ENCODE measurements at places on chromosomes 12 and 14.

- DNase-seq, result no peak
Observed at GRCh38 chr12:72523754-72524153, 251.6 kb downstream of the TRHDE start.

GRCh38 chr12:130791629-130792028 is 47.4 kb downstream of the STX2 start:
- DNase-seq, result no peak

DNA sequence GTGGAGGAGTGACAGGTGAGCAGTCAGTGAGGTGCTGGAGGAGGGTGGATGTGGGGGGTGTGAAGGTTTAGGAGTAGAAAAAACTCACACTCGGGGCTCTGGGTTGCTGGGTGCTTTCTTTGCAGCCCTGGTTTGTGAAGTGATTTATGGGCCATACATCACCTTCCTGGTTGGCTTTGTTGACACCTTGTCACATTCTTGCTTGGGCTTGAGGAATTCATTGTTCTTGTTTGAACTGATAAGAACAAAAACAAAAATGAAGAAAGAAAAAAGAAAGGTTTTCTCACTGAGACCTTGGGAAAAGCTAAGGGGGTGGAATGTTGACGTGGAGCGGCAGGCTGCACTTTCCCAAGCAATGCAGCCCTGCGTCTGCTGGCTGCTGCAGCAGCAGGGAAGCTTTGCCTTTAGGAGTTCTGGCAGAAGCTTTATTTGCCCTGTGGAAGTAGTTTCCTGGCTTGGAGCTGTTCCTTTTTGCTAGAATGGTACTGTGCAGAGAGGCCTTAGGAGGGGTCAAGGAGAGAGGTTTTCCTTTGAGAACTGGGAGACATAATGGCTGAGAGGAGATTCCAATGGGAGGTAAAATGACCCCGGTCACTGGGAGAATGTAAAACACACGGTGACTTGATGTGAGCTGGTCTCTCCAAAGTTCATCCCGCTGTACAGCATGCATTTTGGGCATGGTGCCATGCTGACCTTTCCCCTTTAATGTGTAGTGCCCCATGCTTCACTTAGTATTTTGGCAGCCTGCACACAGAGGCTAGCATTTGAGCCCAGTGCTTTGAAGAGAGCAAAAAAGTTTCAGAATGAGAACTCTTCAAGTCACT is 52.8 kb downstream of the HMGA2 start:
- DNase-seq, result no peak

DNA sequence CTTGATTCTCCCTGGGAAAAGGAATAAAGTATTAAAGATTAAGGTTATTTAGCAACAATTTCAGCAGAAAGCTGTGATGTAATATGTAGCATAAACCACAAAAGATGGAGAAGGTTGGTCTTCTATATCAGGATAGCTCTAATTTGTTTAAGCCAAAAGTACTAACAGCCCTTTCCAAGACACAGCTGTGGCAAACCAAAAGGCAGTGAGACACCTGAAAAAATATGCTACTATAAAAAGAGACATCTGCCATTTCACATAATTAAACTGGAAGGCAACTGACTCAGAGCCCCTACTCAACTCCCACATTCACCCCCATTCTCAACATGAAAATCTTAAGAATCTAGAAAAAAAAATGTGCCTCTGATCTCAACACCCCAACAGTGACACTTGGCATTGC is 390.2 kb upstream of the PRICKLE1 start:
- DNase-seq, result no peak

DNA sequence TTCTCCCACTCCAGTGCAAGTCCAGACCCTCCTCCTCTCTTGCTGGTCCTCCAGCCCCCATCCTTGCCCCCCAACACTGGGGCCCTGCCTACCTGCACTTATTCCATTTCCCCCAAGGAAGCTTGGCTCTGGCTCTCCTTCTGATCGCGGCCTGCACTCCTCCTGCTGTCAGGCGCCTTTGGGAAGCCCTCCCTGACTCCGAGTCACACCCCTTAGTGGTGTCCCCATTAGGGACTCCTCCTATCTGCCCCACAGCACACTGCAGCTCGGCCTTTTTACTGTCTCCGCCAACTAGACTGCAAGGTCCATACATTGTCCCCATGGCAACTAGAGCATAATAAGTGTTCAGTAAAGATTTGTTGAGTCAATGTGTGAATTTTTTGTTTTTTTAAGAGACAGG is 32.9 kb downstream of the FIGNL2 start:
- no peak for DNase-seq

GRCh38 chr12:107558141-107558815 is 127.3 kb upstream of the PWP1 start:
- no peak for DNase-seq

- DNase-seq, result no peak
Observed at GRCh38 chr12:740921-741320, 11.5 kb upstream of the WNK1 start.

DNA sequence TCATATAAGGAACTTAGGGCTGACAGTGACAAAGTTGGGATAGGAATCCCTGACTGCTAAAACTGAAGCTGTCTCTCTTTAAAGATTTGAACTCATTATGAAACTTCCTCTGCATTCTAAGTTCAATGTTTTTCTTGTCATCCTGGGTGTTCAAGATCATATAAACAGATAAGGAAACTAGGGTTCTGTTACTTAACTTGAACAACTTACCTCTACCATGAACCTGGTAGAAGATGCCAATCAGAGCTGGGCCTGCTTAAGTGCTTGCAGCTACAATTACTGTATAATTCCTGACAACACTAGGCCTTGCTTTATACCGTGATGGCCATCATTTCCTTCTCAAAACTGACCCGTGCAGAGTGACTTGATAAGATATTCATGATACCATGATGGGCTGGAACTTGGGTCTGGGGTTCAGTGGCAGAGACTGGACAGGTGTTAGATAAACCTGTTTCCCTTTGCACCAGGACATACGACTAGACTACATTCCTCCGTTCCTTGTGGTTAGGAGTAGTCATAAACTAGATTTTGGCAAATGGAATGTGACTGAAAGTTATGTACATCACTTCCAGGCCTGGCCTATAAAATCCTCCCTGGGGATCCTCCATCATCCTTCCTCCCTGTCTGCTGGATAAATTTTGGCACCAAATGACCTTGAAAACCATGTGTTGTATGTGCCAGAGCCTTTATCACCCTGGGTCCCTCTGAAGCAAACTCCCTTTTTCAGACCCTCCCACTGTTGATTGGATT is 172.2 kb upstream of the PRICKLE1 start:
- DNase-seq, result no peak

GRCh38 chr12:76060111-76060510 is 24.4 kb downstream of the NAP1L1 start:
- DNase-seq, result no peak

DNA sequence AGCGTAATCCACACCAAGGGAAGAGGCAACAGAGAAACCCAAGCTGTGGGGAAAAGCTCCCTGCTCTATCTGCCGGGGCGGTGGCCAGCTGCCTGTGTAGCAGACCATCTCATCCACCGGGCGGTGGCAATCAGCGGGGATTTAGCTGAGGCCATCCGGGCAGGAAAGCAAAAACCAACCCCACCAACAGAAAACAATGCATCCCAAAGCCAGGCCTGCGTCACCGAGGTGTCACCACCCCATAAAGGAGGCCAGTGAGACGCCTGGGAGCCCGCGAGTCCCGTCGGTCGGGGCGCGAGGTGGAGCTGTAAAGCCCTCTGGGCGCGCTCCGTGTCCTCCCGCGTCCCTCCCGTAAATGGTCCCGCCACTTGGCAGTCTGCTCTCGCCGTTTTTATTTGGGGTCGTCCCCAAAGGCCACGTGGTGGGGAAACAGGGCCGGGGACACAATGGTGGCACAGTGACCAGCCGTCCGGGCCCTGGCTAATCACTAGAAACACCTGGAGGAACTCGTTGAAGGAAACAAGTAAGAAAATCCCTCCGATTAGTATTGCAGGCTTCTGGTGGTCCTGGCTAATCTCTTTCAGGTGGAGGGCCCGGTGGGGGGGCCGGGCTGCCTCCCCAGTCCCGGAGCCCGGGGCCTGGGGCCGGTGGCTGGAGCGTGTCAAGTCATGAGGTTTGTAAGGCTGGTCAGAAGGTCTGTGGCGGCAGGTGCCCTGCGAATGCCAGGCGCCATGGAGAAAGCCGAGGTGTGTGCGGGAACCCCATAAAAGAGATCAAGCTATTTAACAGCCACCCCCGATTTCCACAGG is 94.7 kb upstream of the GSC start:
- DNase-seq, result no peak

DNA sequence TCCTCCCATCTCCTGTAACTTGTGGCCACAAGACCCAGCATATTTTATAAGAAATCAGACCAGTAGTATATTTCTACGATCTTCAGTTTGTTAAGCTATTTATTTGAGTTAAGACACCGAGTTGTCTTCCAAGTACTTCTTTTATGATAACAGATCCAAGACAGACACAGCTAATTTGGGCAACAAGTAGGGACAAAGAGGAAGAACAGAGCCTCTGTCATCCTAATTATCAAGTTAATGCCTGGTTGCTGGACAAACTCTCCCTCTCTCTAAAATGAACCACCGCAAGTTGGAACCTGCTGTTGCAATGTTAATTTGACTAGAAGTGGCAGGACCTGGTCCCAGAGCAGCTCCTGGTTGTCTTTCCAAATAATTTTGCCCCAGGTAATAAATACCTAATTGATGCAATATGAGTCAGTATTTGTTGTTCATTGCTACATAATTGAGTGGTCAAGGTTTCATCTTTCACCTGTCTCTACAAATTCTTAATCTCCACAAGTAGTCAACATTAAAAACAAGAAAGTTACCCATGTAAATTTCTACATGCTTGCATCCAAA is 323.7 kb downstream of the PAWR start:
- DNase-seq, result no peak

DNA sequence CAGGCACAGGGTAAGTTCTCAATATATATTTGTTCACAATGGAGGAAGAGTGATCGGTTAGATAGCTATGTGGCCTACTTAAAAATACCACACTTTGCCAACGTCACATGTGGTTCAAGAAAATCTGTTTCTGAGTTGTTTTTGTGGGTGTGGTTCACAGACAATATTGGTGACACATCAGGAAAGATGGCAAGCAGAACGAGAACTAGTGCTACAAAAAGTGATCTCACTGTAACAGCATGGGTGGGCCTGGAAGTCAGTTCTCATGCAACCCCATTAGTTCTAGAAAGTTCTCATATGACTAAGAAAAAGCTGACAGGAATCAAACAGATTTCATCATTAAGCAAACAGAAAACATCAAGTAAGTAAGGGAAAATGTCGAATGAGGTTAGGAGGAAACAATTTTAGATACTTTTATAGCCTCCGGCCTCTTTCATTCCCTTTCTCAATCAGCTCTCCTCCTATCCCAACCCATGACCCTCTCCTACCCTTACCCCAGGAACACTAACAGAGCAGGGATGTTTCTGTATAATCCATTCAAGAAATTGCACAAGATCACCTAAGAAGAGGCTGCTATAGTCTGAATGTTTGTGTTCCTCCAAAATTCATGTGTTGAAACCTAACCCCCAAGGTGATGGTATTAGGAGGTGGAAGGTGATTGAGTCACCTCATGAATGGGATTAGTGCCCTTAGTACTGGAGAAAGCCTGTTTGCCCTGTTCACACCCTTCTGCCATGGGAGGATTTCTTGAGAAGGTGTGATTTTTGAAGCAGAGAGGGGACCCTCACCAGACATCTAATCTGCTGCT is 15.5 kb upstream of the NTN4 start:
- DNase-seq, result no peak

DNA sequence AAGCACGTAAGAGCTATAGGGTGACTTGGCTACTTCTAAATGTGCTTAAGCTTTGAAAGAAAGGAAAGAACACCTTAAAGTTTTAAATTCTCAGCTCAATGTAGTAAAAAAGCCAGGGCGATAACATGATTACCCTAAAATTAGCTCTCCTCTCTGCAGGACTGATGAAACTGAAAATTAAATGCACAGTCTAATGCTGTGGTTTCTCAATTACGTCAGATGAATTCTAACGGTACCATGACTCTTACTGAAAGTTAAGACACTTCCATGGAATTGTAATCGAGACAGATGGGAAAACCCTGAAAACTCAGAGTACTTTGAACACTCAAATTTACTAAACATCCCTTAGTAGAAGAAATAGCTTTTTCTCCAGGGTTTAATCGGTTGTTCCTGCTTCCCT is 25.9 kb upstream of the PRKD1 start:
- no peak for DNase-seq

DNA sequence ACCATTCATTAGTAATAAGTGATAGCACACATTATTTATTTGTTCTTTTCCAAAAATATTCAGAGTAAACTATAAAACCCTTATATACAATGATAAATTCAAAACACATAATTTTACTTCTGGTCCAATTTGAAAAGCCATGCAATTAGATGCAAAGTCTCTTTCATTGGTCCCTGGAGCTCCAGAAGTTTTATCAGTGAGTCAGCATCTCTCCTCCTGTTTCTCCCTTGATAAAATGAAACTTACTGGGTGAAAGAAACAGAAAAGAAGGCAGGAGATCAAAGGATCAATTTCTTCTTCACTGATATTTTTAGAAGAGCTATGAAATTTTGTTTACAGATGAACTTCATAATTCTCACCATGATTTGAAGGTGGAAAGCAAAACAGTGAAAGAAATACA is 47.5 kb downstream of the IFNG start:
- no peak for DNase-seq

- no peak for DNase-seq
Observed at GRCh38 chr12:124759841-124760503, 103.7 kb downstream of the SCARB1 start.

DNA sequence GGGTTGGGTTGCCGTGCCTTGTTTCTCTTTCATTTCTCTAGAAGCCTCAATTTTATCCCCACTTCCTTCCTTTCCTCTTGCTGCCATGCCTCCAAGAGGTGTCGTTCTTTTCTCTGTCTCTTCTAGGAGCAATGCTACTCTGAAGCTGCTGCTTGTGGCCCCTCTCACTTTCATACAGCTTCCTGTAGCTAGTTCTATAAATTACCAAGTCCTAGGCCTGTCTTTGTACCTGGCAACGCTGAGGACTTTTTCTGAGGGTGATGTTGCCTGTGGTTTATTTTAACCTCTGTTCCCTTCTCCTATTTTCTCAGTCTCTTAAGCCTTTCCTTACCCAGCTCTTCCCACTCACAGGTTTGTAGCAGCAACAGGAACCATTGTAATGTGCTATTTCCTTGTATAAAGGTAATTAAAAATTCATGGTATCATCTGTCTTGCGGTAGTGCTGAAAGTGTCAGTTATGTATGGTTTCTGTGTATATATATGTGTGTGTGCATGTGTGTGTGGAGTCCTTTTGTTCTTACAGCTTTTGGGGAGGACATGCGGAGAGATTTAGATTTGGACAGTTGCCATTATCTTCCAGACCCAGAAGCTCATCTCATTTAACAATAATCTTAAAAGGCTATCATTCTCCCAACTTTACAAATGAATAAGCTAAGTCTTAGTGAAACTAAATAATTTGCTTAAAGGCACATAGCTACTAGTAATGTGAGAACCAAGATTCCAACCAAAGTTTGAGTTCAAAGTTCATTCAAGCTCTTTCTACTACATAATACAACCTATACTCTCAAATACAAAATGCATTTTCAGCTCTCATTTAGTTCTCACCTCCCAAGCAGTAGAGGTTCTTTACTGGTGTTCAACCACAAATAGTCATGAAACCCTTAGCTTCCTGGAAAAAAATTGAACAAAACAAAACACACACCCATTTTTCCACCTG is 43.8 kb downstream of the DDHD1 start:
- DNase-seq, result no peak

- DNase-seq, result no peak
Observed at GRCh38 chr12:19000836-19001235, 128.7 kb upstream of the PLEKHA5 start.

GRCh38 chr14:101235335-101236103 is 325.8 kb upstream of the DIO3 start:
- DNase-seq, result no peak

GRCh38 chr14:101026341-101026740 is 122.8 kb upstream of the RTL1 start:
- no peak for DNase-seq

All from esophagus squamous epithelium (tissue), 5 donors.